ENCODE measurements at places on chromosomes 3 and 15. TPM values are rescaled to one million over a fixed set of nuclear protein-coding genes. Genes with fewer than 3 reads are reported as not detected.

Gene SI
- total RNA-seq, result not detected

Gene CCR4
- total RNA-seq, result 0.08 TPM

Gene FEZF2
- total RNA-seq, result not detected

Gene DUOXA2
- not detected for total RNA-seq

Gene MAPKAPK3
- 6.4 TPM for total RNA-seq

Gene NTRK3
- total RNA-seq, result 6.4 TPM

Gene GPX1
- total RNA-seq, result 374 TPM

Gene OR5K2
- total RNA-seq, result not detected

Gene SEMA5B
- 1.1 TPM for total RNA-seq

Gene EAF2
- total RNA-seq, result 4.0 TPM

Gene TLR9
- not detected for total RNA-seq

Gene TLE3
- total RNA-seq, result 80.8 TPM

Gene GOLGA8B
- total RNA-seq, result 89.6 TPM

Gene TMEM108
- total RNA-seq, result 14.2 TPM

Gene DPPA2
- total RNA-seq, result 0.64 TPM

Gene ANKRD34C
- total RNA-seq, result not detected

Gene FAM174B
- total RNA-seq, result 163 TPM

Gene PLSCR1
- total RNA-seq, result 77.1 TPM

Gene MAN2C1
- total RNA-seq, result 237 TPM

Gene C3orf20
- total RNA-seq, result 0.13 TPM

Gene DOCK3
- 1.3 TPM for total RNA-seq

Gene GHSR
- not detected for total RNA-seq

Gene ACKR2
- 3.8 TPM for total RNA-seq

Gene ZBTB11
- total RNA-seq, result 13.0 TPM

Gene TM4SF18
- 57.4 TPM for total RNA-seq

Gene MASP1
- 0.56 TPM for total RNA-seq

Gene CIDEC
- total RNA-seq, result not detected

Gene PRR20G
- total RNA-seq, result not detected

Gene VEPH1
- total RNA-seq, result 10.3 TPM

Gene SLC9C1
- 0.13 TPM for total RNA-seq

Gene ROPN1
- not detected for total RNA-seq

Gene STRIT1
- total RNA-seq, result not detected

Gene SPINK8
- not detected for total RNA-seq

Gene CP
- total RNA-seq, result 0.44 TPM

Gene CCDC39
- total RNA-seq, result 0.46 TPM

Gene SAMD7
- total RNA-seq, result not detected

Gene SLC6A1
- total RNA-seq, result 7.5 TPM

Gene DNASE1L3
- total RNA-seq, result 1.6 TPM
